GM13977 (cell line): ENCODE measurements at places on chromosomes 4 and X.
A peak's percentile ranks its signal among the peaks of the same experiment; 100 is the strongest.

DNA sequence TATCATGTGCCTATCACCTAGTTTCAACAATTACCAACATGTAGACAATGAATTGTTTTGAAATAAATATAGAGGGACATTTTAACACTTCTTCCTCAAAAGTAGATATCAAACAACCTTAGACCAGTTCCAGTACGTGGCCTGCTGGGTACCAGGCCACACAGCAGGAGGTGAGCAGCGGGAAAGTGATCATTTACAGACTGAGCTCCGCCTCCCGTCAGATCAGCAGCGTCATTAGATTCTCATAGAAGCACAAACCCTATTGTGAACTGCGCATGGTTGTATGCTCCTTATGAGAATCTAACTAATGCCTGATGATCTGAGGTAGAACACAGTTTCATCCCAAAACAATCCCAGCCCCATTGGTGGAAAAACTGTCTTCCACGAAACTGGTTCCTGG is 6.5 kb downstream of the BBS7 start:
- DNase-seq, result no peak

DNA sequence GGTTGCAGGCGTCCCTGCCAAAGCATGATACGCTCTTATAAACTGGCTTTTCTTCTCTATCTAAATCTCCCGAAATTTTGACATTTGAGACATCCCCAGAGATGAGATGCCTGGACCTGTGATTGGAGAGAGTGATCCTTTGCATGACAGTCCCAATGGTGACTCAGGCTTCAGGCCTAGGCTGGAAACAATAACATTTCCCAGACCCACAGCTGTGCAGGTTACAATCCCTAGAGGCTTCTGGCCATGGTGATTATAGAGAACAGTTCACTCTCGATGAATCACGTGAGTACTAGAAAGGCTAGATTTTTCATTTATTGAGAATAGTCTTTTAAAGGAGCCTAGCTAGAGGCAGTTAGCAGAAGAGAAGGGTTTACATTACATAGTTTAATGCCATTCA is 75.9 kb downstream of the SPATA18 start:
- no peak for DNase-seq

GRCh38 chr4:92100975-92101374 is 202.8 kb upstream of the GRID2 start:
- DNase-seq, result no peak

GRCh38 chr4:116374815-116375214 is 710.6 kb downstream of the TRAM1L1 start:
- DNase-seq, result no peak

- DNase-seq, result no peak
Measured at GRCh38 chrX:78665342-78665741, 6.2 kb upstream of the RTL3 start.

DNA sequence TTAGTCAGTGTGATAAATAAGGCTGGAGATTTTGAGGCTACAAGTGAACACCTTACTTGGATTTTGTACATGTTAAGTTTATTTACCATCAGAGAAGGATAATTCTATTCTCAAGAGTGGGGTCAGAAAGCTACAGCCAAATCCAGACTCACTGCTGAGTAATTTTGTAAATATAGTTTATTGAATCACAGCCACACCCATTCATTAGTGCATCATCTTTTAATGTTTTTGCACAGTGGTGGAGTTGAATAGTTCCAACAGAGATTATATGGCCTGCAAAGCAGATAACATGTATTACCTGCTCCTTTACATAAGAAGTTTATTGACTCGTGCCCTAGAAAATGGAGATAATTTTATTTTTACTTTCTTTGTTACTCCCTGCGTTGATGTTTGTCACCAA is 60.4 kb downstream of the PCDH18 start:
- no peak for DNase-seq

DNA sequence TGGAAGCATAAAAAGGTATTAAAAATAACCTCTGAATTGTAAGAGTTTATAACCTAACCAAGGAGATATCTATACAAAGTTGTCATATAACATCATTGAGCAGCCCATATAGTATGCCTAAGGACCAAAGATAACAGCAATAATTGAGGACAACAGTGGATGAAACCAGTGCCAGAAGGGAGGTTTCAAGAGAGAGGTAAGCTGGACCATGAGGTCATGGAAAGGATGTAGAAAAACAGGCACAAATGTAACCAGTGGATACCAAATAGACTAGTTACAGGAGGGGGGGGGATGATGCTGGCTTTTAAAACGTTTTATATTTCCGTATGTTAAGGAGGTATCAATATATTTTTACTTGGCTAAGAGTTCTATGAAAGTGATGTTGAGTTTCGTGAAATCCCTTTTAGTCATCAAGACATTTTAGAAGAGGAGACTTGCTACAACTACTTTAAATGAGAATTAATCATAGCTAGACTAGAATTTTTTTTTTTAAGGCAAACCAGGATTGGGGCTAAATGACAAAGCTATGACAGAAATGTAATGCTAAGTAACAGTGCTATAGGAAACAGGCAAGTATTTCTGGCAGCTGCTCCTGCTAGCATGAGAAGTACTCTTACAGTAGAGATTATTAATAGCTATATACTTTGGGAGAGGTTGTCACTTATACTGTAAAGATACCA is 161.1 kb downstream of the FBXW7 start:
- no peak for DNase-seq

DNA sequence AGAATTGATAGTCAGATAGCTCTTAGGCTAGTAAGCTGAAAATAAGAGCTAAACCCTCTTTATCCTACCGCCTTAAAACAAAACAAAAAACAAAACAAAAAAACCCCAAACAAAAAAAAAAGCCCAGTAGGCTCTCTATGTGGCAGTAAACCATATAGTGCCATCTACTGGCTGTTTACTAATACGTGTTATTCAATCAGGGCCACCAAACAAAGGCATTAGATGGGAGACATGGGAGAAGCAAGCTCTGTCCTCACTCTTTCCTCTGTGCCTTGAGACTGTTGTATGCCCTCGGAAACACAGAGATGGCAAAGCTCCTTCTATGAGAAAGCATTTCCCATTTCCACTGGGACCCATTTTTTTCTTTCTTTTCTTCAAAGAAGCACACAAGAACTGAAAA is 148.8 kb upstream of the MID1 start:
- peak; percentile 49 for DNase-seq

DNA sequence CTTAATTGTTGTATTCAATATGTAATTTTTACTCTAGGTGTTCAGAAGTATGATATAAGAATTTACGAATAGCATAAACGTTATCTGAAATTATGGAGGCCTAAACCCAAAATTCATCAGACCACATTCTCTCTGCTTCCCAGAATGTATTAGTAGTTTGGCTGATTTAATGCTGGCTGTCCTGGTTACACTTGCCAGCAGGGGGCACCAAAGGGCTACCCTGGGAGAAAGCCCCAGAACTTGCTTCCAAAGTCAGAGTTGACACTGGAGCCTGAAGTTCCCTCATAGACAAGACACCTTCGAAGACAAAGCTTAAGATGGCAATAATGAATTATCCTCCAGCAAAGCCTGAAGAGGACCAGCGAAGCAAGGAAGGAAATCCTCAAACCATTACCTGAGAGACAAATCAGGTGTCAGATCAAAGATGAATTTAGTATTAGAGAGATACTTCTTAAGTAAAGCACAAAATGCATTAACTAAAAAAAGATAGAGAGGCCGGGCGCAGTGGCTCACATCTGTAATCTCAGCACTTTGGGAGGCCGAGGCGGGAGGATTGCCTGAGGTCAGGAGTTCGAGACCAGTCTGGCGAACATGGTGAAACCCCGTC is 11.3 kb upstream of the ANOS1 start:
- peak; percentile 53 for DNase-seq
